T47D (cell line): ENCODE measurements at places on chromosomes 5 and 9.

DNA sequence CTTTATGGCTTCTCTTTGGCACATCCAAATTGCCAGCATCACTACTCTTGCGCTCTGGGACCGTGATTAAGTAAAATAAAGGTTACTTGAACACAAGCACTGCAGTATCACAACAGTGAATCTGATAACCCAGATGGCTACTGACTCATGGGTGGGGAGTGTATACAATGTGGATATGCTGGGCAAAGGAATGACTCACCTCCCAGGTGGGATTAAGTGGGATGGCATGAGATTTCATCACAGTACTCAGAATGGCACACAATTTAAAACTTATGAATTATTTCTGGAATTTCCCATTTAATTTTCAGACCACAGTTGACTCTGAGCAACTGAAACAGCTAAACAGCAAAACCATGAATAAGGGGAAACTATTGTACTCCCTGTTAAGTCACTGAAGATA lies 4.3 kb downstream of the GFM2 start:
- no peak for DNase-seq

DNA sequence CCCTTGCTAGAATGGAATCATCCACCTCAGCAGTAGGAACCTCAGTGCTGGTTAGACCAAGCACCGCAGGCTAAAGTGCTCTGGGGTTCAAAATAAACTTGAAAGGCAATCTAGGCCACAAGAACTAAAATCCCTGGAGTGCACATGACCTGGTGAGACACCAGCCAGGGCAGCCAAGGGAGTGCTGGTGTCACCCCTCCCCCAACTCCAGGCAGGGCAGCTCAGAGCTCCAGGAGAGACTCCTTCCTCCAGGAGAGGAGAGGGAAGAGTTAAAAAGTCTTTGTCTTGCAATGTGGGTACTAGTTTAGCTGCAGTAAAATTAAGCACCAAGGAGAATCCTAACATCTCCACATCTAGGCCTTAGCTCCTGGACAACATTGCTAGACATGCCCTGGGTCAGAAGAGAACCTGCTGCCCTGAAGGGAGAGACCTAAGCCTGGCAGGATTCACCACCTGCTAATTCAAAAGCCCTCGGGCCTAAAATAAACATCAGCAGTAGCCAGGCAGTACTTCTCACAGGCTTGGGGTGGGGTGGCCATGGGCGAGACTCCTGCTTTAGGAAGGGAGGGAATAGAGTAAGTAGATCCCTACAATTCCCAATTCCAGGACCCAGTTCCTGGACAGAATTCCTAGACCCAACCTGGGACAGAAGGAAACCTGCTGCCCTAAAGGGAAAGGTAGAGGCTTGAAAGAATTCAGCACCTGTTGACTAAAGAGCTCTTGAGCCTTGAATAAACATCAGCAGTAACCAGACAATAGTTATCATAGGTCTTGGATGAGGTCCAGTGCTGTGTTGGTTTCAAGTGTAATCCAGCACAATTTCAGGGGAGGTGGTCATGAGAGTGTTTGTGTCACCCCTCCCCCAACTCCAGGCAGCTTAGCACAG lies 25.8 kb downstream of the UGT3A2 start:
- peak; percentile 76 for DNase-seq

DNA sequence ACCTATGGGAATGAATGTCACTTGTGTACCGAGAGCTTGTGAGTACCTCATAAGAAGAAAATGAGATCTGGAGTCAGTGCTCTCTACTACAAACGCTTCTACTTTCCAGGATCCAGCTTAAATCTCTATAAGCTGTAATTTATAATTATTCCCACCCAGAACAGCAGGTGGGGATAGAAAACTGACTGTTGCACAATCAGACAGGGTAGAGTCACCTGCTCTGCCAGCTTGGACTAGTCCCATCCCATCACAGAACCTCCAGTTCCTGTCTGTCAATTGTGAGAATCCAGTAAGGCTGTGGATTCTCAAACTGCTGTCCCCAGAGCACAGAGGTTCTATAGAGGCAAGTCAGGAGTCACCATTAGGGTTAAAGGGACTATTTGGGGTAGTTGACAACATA lies 2.0 kb downstream of the SPINK7 start:
- DNase-seq = peak; percentile 50

DNA sequence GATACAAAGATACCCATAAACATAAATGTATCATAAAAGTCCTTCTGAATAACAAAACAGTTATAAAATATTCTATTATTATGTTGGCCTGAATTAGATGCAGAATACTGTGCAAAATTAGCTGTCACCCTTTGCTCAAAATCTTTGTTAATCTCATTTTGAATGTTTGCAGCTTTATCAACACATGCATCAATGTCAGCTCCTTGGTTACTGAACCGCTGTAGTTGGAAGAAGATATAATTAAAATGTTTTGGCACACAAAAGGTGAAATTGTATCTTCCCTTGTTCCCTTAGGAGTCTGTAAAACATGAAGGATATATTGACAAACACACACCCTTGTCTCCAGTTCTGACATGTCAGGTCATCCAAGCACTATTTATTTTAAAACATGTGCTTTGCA lies 146.3 kb upstream of the POU5F2 start:
- no peak for DNase-seq

DNA sequence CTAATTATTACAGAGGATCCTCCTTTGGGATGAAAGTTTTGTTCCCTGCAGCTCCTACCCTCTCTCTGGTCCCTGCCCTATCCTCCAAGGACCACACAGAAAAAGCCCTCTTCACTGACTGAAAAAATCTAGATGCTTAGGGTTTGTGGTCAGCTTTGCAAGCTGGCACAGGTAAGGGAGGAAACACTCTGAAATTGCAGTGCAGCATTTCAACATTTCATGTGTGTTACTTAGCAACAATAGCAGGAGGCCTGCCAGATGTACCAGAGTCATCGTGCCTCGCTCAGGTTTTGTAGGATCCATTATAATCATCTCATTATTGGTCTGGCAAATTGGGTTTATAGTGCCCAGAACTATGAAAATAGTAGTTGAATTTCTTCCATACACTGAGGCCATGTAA lies 109.5 kb downstream of the PALM2AKAP2 start:
- DNase-seq = no peak

DNA sequence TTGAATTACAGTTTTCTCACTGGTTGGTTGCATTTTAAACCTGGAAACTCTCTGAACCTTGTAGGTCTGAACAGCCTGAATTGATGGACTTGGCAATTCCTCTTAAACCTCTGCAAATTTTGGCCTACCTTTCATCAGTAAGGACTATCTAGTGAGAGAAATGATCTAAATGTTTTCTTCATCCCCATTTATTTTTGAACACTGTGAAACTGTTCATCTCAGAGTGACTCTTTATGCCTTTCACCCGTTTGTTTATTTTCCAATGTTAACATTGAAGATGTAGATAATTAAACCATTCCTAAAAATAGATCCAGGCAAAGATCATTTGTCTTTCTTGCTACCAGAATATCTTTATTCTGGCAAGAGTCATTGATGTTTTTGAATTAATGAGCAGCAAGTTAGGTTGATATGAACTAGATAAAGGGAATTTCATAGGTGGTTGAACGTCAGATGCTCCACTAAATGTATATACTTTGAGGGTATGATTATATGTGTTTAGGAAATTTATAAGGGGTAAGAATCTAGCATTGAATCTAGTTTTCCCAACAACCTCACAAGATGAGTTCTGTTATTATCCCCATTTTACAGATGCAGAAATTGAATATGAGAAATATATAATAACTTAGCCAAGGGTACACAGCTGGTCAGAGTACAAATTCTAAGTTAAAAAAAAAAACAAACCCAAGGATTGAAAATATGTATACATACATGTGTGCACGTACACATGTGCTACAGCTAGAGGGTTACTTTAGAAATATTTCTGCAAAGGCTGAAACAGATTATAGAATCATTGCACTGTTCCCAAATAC lies 3.4 kb downstream of the CPEB4 start:
- DNase-seq = no peak

DNA sequence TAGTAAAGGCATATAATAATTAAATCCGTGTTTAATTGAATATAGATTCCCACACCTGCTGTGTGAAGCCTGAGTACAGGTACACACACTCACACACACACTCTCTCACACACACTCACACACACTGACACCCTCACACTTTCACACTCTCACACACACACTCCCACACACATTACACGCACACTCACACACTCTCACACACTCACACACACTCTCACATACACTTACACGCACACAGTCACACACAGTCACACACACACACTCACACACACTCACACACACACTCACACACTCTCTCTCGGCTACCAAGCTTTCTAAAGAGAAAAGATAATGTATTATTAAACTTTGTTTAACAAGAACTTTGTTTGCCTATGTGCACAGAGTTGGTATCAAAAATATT lies 195.1 kb upstream of the CTNND2 start:
- no peak for DNase-seq

GRCh38 chr5:34507933-34508332 lies 148.2 kb upstream of the RAI14 start:
- no peak for DNase-seq

GRCh38 chr9:87891754-87892153 lies 9.1 kb downstream of the SPATA31E1 start:
- DNase-seq = no peak

DNA sequence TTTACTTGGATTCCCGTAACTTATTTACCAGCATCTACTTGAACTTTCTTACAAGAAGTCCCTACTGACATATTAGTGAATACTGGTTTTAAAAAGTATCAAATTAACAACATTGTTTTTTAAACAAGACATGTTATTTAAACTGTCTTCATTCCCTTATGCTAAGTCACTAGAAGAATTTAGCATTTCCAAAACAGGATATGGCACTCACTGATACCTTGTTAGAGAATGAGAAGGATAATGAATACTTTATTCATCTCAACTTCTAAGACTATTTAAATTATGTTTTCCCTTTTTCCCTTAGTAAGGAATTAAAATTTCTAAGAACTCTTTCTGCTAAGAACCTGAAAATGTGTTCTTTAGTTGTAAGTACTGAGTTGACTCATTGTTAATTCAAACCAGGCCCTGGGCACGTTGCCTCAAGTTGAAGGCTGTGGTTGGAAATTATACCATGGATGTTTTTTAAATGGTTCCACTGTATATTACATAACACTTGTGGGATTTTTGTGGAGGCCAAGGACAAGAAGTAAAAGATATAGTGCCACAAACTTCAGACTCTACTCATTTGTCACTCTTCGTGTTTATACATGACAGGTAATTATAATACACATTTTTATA lies 219.0 kb upstream of the EDIL3 start:
- no peak for DNase-seq

GRCh38 chr5:33891788-33892619 lies at the start of gene ADAMTS12:
Gene ADAMTS12, minus strand, starts transcription at chr5:33891990. Its CDS starts 134 bp downstream, at chr5:33891856.
- no peak for DNase-seq

DNA sequence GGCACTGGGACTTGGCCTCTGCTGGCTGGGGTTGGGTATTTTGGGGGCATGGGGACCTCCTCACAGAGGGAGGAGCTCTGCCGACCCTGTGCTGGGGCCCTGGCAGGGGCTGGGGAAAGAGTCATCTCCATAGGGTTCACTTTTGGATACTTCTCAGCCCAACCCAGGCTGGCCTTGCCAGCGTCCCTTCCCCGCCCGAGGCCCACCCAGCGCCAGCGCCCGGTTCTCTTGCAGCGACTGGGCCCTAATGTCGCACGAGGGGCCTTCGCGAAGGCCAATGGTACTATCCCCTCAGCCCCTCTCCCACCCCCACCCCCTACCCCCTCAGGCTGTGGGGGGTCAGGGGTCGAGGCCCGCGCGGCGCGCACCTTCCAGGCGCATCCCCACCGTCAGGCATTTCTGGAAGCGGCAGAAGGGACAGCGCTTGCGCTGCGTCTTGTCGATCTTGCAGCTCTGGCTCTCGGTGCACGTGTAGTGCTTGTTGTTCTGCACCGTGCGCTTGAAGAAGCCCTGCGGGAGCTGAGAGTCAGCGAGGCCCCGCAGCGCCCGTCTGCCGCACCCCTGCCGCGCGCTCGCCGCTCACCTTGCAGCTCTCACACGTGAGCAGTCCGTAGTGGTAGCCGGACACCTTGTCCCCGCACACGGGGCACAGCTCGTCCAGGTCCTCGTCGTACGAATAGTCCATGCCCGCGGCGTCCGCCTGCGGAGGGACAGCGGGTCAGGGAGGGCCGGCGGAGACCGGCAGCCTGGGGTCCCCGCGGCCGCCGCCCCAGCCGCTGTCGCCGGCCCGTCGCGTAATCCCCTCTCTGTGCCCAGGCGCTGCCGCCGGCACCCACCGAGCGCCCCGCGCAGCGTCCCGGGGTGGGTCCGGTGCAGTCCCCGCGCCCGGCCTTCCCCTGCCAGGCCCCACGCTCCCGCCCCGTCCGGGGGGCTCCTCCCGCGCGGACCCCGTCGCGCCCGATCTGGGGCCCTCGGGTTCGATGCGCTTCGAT lies 4.2 kb downstream of the NR5A1 start:
- no peak for DNase-seq

GRCh38 chr5:146510559-146511125 lies 5.3 kb downstream of the GPR151 start:
- no peak for DNase-seq

- DNase-seq = no peak
Measured at GRCh38 chr9:85640425-85640824, 101.3 kb downstream of the AGTPBP1 start.

- DNase-seq = no peak
Measured at GRCh38 chr9:127495884-127496555, 44.7 kb downstream of the LRSAM1 start.

DNA sequence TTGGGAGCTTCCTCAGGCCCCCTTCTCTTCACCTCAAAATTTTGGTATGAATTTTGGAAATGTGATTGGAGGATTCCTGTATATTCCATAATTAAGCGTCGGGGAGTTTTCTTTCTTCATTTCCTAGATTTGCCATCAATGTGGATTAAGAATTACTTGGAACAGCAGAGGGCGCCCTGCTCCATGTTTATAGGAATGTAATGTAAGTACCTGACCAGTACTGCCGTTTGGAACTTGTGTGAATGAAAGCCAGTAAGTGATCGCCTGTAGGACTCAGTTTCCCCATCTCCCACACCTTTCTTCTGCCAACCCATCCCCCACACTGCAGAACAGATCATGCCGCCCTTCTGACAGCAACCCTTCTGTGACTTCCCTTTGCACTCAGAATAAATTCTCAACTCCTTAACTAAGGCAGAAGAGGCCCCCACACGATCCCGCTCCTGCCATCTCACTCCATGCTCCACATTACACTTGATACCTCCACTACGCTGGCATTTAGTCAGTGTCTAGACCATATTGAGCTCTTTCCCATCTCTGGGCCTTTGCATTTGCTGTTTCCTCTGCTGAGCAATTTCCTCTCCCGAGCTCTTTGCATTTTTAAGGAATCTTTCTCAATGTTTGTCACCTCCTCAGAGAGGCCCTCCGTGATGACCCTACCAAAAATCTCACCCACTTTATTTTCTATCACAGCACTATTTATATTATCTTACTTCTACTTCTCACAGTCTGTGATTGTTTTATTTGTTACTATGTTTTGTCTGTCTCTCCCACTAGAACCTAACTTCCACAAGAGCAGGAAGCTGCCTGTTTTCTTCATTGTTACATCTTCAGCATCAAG lies 79.5 kb upstream of the HTR4 start:
- DNase-seq = peak; percentile 28

- DNase-seq = no peak
Measured at GRCh38 chr9:124124729-124125650, 113.4 kb downstream of the LHX2 start.

DNA sequence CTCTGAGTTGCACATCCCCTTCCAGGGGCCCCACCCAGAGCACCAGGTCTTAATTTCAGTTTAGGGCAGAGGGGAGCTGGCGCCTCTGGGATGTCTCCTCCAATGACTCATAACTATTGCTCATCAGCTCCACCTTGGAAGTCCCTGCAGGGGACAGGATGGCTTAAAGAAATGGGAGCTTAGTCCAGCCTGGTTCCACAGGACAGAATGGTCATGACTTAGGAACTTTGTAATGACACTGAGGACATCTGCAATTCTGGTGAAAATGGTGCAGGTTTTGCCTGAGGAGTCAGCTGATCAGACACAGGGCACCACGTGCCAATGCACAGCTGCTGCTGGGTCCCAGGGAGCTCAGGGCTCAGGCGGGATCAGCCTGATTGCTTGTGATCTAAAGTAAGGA lies 16.4 kb upstream of the PPP1R26 start:
- DNase-seq = no peak
